ENCODE measurements at places on chromosomes 16 and 17. TPM values are rescaled to one million over a fixed set of nuclear protein-coding genes. Genes with fewer than 3 reads are reported as not detected.

DNA sequence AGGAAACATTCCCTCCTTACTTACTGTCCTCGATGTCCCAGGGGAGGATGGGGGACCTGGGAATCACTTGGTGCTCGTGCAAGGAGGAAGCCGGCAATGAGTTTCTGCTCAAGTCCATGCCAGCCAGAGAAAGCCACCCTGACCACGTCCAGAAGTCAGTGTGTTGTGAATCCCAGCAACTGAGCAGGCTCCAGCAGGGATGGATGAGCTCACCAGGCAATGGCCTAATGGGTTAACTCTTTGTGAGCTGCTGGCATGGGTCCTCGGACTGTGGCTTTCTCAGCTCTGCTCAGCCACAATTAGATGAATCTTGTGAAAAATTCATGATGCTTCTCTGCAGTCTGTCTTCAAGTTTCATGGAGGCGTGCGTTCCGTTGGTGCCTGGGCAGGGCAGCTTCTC, at the start of gene PIRT:
TSS of gene PIRT (minus strand) at position 167 of the 400 bp plus-strand sequence. CDS start 12,442 bp downstream, outside the sequence.
- H3K36me3 ChIP-seq, result no peaks in the 10 kb centered on the region
- H3K27ac ChIP-seq, result no peak within 1 kb of the TSS
- no peak within 1 kb of the TSS for H3K4me3 ChIP-seq
- peaks cover 7% of the 10 kb centered on the region for H3K4me1 ChIP-seq
- no peak for DNase-seq
- no peaks in the 10 kb centered on the region for H3K27me3 ChIP-seq

GRCh38 chr16:54932737-54933254, 2.1 kb downstream of the IRX5 start:
- H3K4me3 ChIP-seq, result no peak overlapping the region
- H3K27me3 ChIP-seq, result peaks cover 63% of the 10 kb centered on the region
- no peaks in the 10 kb centered on the region for H3K36me3 ChIP-seq
- DNase-seq, result no peak

SOST gene
- not detected for total RNA-seq

GRCh38 chr16:56300242-56300623, 108.9 kb downstream of the GNAO1 start:
- no peak overlapping the region for H3K4me3 ChIP-seq
- H3K27me3 ChIP-seq, result no peaks in the 10 kb centered on the region
- no peaks in the 10 kb centered on the region for H3K36me3 ChIP-seq
- DNase-seq, result no peak
- H3K27ac ChIP-seq, result no peak overlapping the region

NXN gene
- total RNA-seq, result 24.4 TPM

QRICH2 gene
- total RNA-seq, result 1.6 TPM

DNA sequence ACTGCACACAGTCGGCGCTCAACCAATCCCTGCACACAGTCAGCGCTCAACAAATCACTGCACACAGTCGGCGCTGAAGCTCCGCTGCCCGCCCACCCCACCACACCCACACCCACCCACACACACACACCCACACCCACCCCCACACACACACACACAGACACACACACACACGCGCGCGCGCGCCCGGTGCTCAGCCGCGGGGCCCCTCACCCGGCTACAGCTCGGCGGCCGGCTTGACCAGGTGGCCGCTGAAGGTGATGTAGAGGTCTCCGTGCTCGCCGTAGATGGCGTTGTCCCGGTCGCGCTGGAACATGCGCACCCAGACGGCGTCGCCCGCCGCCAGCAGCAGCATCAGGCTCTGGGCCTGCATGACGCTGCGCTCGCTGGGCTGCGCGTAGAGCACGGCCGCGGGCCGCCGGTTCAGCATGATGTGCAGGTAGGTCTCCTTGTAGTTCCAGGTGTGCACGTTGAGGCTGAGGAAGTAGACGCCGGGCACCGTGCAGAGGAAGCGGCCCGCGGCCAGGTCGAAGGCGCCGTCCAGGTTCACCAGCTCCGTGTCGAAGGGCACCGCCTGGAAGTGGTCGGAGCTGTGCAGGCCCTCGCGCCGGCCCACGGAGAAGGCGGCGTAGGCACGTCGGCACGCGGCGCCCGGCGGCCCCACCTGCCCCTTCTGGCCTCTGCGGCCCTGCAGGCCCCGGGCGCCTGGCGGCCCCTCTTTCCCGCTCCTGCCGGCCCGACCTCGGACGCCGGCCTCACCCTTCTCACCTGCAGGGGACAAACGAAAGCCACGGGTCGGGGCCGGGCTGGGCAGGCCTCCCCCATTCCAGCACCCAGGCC, 2.5 kb downstream of the C1QTNF8 start:
- H3K27ac ChIP-seq, result no peak overlapping the region
- peaks cover 18% of the 10 kb centered on the region for H3K4me1 ChIP-seq
- no peak for DNase-seq
- H3K36me3 ChIP-seq, result no peaks in the 10 kb centered on the region

CACNG3 gene
- not detected for total RNA-seq

DNA sequence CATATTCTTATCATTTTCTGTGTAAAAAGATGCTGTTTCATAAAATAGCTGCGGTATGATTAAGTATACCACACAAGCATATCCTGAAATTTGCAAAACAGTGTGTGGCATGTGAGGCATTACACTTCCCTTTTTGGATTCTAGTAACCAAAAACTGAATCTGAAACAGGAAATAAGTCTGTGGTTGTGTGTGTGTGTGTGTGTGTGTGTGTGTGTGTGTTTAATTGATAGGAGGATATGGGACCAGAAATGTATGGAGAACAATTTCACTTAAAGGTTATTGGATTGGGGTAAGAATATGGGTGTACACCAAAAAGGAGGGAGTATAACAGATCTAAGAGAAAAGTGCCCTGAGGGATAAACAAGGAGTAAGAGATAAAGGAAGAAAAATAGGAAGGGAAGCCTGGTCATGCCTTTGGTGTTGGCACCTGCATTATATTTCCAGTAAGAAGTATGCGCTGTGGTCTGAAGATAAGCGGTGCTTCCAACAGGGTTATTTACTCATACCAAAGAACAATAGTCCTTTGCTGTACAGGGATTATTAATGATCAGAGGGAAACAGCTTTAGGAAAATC, 4.0 kb downstream of the LYRM1 start:
- H3K4me3 ChIP-seq, result no peak overlapping the region
- H3K36me3 ChIP-seq, result no peaks in the 10 kb centered on the region

CACNA1G gene
- total RNA-seq, result 0.26 TPM

VTN gene
- 4.2 TPM for total RNA-seq

CCL5 gene
- 4.9 TPM for total RNA-seq

SMARCD2 gene
- 75.8 TPM for total RNA-seq

- no peak for DNase-seq
- no peaks in the 10 kb centered on the region for H3K4me1 ChIP-seq
- no peak overlapping the region for H3K4me3 ChIP-seq
- no peak overlapping the region for H3K27ac ChIP-seq
- H3K36me3 ChIP-seq, result no peaks in the 10 kb centered on the region
Observed at GRCh38 chr17:31294820-31295488, 2.1 kb downstream of the OMG start.

KCNH6 gene
- total RNA-seq, result not detected

DNA sequence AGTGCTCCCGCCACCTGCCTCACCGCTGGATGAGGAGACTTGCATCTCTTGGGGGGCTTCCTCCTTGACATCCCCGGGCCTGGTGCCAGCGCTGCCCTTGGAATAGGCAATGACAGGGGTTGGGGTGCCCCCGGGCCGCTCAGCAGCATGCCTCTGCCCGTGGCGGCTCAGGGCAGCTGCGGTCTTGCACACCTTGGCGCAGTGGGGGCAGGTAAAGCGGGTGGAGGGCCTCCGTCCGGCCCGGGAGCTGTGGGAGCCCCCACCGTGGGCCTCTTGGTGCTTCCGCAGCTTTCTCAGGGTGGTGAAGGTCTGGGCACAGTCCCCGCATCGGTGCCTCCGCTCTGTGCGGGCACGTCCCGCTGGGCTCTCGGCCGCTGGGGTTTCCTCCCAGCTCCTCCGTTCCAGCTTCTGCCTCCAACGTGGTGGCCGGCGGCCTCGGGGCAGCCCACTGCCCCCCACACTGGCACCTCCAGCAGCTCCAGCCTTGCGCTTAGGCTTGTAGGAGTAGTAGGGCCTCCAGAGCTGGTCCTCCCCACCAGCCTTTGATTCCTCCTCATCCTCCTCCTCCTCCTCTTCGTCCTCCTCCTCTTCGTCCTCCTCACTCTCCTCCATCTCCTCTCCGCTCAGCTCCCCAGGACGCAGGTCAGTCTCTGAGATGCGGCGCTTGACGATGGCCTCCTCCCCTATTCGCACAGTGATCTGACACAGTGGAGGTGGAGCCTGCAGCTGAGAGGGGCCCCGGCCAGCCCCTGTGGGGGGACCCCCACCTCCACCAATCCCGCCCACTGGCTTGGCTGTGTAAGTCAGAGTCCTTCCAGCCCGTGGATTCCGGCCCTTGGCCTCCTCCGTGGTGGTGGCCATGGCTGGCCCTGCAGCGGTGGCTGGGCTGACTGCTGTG, 16.7 kb downstream of the ZBTB4 start:
- H3K4me3 ChIP-seq, result no peak overlapping the region
- no peak for DNase-seq
- H3K27ac ChIP-seq, result no peak overlapping the region
- H3K4me1 ChIP-seq, result peaks cover 19% of the 10 kb centered on the region

DNA sequence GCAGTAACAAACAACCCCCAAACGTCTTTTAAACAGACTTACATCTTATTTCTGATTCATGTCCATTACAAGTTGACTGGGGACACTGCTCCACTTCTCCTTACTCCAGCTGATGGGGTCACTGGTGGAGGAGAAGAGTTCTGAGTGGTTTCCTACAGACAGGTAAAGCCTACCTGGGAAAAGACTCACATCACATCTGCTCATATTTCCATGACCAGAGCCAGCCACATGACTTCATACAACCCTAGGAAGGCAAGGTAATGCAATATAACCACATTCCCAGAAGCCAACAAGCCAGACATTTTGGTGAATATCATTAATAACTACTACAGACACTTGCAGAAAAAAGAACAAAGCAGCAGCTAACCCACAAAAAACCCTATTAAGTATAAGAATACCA, 90.5 kb upstream of the IRX6 start:
- no peaks in the 10 kb centered on the region for H3K27me3 ChIP-seq
- peak; percentile 38 for DNase-seq
- H3K36me3 ChIP-seq, result no peaks in the 10 kb centered on the region
- H3K4me3 ChIP-seq, result no peak overlapping the region
- H3K27ac ChIP-seq, result no peak overlapping the region

HS3ST3B1 gene
- total RNA-seq, result 1.6 TPM

- no peak for DNase-seq
- no peaks in the 10 kb centered on the region for H3K27me3 ChIP-seq
- no peaks in the 10 kb centered on the region for H3K4me1 ChIP-seq
- H3K27ac ChIP-seq, result no peak overlapping the region
Observed at GRCh38 chr16:23974223-23974622, 138.4 kb downstream of the PRKCB start.

MSLN gene
- not detected for total RNA-seq

ADAD2 gene
- not detected for total RNA-seq

DNA sequence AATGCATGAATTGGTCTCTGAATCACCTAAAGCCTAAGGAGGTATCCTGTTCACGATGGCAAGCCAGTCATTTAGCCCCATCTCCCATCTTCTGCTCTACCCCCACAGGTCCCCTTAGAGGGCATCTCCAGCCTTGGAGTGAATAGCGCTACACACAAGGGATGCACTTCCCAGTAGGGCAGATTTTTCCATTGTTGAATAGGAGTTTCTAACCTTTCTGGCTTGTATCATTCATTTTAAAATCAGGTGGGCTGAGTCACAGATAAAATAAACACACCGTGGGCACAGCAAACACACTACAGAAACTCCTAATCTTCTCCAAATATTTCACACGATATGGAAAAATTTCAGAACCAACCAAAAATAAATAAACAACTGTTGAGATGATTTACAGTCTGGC, 201.2 kb upstream of the NOG start:
- H3K4me3 ChIP-seq, result no peak overlapping the region
- H3K27ac ChIP-seq, result no peak overlapping the region
- no peaks in the 10 kb centered on the region for H3K27me3 ChIP-seq
- no peaks in the 10 kb centered on the region for H3K36me3 ChIP-seq
- DNase-seq, result no peak

KRT27 gene
- total RNA-seq, result not detected

- H3K4me3 ChIP-seq, result no peak overlapping the region
- H3K36me3 ChIP-seq, result no peaks in the 10 kb centered on the region
- H3K27me3 ChIP-seq, result no peaks in the 10 kb centered on the region
- H3K27ac ChIP-seq, result no peak overlapping the region
- no peaks in the 10 kb centered on the region for H3K4me1 ChIP-seq
Observed at GRCh38 chr16:3580686-3581085, 3.5 kb upstream of the NLRC3 start.

- H3K27ac ChIP-seq, result no peak overlapping the region
- DNase-seq, result no peak
- no peaks in the 10 kb centered on the region for H3K36me3 ChIP-seq
- H3K4me1 ChIP-seq, result peaks cover 66% of the 10 kb centered on the region
- no peaks in the 10 kb centered on the region for H3K27me3 ChIP-seq
Observed at GRCh38 chr16:28537076-28537475, 1.7 kb downstream of the NUPR1 start.

TSR1 gene
- 24.9 TPM for total RNA-seq

DNA sequence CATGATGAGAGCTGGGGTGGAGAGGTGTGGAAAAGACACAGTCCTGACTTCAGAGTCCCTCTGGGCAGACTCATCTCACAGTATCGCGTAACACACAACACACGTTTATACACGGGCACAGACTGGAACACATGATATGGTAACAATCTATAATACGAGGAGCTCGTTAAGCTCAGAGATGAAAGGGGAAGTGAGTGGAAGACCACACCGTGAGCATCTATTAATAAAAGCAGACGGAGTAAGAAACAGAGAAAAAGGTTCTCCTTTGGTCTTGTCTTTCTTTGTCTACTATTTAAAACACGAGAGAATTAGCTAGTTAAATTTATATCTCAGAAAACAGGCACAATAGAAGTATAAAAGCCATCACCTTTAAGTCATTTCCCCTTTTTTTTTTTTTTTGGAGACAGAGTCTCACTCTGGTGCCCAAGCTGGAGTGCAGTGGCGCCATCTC, 13.5 kb downstream of the ANKRD11 start:
- H3K4me1 ChIP-seq, result peaks cover 81% of the 10 kb centered on the region
- H3K4me3 ChIP-seq, result no peak overlapping the region
- H3K27me3 ChIP-seq, result no peaks in the 10 kb centered on the region
- no peak for DNase-seq
